ENCODE measurements at places on chromosomes 11 and 22.

GRCh38 chr11:66842501-66842895, 743 bp upstream of the RCE1 start:
- no peak for DNase-seq

- DNase-seq: no peak
Measured at GRCh38 chr11:58685973-58686722, 45.6 kb downstream of the GLYAT start.

DNA sequence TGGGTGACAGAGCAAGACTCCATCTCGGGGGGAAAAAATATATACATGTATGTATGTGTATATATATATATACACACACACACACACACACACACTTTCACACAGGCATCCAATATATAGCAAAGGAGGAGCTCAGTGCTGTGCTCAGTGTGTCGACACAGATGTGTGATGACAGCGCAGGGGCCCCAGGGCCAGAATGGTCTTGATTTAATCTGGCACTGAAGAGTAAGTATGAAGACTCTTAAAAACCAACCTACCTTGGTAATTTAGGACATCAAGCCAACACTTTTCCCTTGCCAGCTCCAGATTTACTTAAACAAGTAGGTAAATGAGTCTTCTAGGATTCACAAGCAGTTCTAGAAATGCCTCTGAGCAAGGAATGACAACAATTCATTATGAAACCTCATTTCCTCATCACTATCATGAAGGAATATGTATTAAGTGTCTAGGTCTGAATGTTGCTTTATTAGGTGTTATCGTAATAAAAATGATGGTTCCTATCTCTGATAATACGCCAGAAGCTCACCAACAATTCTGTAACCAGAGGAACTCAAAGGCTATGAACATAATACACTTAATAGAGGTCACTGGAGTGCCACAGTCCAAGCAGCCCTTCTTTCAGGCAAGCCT, 71.5 kb downstream of the SGSM3 start:
- DNase-seq: no peak

- DNase-seq: no peak
Measured at GRCh38 chr22:25403811-25404471, 160.5 kb upstream of the GRK3 start.

DNA sequence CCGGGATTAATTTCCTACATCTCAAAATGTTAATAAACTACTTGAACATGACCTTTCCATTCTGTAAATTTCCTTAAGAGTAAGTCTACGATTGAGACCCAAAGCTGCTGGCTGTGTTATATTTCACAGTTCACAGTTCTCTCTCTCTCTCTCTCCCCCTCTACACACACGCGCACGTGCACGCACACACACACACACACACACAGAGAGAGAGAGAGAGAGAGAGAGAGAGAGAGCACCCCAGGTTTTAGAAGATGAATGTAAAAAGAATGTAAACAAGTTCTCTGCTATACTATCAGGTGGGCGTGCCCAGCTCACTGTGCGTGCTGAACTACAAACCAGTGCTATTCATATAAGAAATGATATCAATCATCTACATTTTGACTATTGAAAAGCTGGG, 3.3 kb downstream of the BDNF start:
- DNase-seq: no peak

- DNase-seq: no peak
Measured at GRCh38 chr11:115736146-115736545, 231.9 kb upstream of the CADM1 start.

GRCh38 chr11:69156235-69156639, 502 bp downstream of the SMIM38 start:
- DNase-seq: no peak

DNA sequence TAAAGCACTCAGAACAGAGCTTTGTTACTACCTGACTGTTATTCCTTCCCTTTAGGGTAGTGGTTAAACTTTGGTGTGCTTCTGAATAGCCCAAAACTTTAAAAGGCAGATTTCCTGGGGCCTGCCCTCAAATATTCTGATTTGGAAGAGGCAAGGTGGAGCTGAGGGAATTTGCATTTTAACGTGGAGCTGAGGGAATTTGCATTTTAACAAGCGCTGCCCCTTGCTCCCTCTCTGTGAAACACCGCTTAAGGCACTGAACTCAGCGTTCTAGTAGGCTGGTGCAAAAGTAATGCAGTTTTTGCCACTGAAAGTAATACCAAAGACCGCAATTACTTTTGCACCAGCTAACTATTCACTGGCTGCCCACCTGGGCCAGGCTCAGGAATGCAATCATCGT, 35.0 kb downstream of the TPST2 start:
- no peak for DNase-seq

DNA sequence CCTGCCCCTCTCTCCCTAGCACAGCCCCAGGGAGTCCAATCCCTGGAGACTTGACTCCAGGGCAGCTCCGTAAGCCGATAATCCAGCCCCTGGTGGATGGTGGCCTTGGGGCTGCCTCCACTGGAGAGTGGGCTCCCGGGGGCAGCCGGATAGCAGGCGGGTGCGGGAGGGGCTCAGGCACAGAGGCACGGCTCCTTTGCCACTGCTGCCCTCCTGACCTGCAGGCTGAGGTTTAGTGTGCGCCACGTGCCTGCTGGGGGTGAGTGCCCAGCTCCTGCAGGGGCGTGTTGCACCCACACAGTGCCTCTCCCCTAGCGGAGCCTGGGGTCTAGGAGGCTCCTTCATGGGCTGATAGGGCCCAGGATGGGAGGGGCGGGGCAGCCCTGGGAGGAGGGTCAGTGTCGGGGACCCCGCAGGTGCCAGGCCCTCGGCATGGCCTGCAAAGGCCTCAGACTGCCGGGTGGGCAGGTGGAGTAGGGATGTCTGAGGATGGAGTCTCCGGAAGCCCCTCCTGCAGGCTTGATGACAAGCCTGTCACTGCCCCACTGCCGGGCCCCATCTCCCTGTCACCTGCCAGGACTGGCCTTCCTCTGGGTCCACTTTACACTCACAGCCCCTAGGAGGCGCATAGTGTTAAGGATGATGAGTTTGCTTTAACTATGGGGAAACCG, 5.6 kb downstream of the DUSP8 start:
- no peak for DNase-seq

DNA sequence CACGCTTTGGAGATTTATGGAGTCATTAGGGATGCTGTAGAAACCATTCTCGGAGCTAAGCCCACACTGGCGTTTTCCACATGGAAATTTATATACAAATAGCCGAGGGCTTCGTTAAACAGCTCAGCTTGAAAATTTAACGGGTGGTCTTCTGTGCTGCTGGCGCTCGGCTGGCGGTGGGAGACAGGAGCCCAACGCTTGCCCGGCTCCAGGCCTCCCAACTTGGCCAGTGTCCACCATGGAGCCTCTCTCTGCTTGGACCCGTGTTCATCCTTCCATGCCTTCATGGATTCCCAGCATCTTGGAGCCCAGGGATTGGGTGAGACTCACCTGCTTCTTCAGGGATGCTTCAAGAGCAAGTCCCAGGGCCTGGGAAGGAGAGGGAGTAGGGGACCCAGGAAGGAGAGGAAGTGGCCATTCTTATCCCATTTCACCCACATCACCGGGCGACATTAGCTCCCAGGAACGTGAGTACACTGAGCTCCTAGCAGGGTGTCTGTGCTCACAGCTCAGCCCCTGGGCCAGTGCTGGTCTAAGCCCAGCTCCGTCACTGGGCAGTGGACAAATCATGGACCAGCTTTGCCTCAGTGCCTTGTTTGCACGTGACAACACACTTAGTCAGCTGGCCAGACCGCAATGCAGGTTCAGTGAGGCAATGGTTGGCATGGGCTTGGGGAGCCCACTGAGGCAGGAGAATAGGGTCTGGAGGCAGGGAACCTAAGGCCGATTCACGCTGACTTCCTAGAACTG, 944.3 kb downstream of the BRD1 start:
- no peak for DNase-seq

GRCh38 chr11:8786933-8787332, 104.3 kb downstream of the RPL27A start:
- no peak for DNase-seq

DNA sequence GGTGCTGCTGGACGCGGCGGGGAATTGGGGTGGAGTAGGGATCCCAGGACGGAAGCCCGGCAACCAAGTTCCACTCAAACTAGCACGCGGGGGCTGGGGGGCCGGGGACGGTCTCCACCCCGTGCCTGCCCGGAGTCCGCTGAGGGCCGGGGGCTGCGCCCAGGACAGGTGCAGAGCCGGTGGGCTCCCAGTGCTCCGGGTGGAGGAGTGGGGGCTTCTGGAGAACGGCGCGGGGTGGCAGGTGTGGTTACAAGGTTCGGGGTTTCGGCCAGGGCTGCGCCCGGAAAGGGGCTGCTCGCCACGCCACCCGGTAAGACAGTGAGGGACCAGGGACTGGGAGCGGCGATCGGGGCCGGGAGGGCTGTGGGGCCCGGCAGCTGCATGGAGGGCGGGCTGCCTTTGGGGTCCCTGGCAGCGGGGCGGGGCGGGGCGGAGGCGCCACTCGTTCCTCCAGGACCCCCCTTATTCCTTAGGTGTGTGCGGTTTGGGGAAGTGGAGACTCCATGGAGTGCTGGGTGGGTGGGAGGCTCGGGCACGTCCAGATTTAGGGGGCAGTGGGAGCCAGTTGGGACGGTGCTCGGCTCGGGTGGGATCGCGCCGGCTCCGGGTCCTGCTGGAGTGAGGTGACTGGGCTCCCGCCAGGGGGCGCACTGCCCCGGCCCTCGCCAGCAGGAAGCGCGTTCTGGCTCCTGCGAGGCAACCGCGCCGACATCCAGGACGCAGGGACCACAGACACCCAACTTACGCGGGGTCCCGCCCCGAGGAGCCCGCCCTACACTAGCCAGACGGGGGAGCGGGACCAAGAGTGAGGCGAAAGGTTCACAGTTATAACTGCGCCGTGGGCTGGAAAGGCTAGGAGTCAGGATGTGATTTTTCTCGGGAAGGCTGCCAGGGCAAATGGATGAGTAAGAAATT, 868 bp downstream of the TSPAN18 start:
- DNase-seq: no peak

Measured in cortex of kidney (tissue), 1 donor.